ENCODE measurements at places on chromosomes 2 and 18.

- no peak for DNase-seq
Observed at GRCh38 chr2:230843132-230843531, 21.6 kb upstream of the ITM2C start.

- no peak for DNase-seq
Observed at GRCh38 chr2:1865716-1866234, 121.5 kb upstream of the PXDN start.

- peak; percentile 41 for DNase-seq
Observed at GRCh38 chr2:169036736-169037440, 5.8 kb upstream of the ABCB11 start.

DNA sequence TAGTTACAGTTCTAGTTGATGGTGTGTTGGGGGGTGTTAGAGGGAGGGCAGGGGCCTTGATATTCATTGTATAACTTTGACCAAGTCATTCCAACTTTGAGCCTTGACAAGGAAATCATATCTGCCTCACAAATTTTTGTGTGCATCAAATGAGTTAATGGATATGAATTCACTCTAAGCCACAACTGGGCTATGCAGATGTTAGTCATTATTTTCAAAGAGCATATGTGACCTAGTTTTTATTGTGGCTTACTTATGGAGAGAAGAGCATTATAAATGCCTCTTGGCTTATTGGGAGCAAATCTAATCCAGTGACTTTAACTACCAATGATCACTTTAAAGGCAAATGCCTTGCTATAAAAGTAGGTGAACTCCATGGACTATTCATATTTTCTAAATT, 250.2 kb downstream of the LPIN1 start:
- DNase-seq, result no peak

GRCh38 chr18:27723168-27723567, 453.8 kb downstream of the CDH2 start:
- peak; percentile 19 for DNase-seq

DNA sequence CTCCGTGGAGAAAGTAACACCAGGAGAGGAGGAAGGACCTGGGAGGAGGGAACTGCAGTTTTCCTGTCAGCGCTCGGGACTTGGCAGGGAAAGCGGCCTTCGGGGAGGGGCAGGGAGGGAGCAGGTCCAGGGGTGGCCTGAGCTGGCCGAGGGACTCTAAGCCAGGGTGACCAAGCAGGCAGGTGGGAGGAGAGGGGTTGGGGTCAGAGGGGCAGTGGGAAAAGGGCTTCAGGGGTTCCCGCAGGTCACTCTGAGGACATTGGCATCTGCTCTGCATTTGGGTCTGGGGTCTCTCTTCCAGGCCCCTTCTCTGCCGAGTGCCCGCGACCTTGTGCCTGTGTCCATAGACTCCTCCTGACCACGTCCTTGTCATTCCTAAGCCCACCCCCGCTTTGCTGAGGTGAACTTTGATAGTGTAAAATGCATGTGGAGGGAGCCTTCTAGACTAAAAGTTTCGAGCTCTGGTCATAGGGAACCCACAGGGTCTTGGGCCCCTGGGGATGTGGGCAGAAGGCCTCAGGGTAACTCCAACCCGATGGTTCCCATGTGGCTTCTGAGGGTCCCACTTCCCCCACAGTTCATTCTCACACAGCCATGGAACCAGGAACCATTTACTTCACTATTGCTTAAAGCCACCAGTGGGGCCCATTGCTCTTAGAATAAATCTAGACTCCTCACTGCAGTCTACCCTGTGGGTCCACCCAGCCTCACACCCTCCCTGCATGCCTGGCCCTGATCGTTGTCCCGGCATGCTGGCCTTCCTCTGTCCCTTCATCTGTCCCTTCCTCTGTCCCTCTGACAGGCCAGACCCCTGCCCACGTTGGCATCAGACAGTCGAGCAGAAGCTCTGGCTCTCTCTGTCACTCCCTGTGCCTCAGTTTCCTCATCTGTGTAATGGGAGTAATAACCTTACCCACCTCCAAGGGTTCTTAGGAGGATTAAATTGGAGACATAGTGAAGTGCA, 229.2 kb downstream of the SEPTIN10 start:
- no peak for DNase-seq

GRCh38 chr2:164335947-164336346, 285.3 kb downstream of the GRB14 start:
- DNase-seq, result no peak

DNA sequence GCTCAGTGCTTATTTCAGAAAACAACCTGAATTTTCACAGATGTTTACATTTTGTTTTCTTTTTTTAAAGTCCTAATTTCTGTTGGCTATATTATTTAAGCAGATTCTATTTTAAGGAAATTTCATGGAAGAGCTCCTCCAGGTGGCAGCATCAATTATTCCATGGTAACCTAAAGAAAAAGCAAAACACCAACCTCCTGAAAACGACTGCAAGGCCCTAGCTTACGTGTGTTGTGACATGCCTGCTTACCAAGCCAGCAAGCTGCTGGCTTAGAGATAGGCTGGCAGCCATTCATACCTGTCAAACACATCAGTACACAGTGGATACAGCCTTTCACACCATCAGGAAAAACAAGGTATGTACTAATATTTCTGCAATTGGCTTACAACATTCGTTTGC, 64.9 kb downstream of the LPIN2 start:
- peak; percentile 70 for DNase-seq

DNA sequence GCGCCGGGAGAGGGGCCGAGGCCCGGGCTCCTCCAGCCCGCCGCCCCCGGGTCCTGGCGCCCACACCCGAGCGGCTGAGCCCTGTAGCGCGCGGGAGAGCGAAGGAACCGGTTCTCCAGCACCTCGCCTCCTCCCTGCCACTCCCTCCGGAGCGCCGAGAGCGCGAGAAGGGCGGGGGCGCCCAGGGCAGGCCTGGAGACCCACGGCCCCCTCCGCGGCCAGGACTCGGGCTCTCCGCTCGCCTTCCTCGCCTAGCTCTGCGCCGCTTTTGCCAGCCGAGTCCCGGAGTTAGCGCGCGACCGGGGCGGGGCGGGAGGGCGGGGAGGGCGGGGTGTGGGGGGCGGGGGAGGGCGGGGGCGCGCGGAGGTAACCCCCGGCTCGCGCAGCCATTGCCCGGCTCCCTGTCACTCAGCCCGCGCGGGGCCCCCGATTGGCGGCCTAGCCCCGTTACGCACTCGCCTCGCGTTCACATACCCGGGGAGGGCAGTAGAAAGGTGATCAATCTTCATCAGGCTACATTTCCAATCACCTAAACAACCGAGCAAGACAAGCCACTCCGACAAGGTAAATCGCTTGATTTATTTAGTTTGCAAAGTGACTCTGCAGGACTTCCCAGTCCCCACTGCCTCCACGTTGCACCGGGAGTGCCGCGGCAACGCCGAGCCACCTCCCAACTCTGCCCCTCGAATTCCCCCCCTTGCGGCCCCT, at the start of gene OTX1:
OTX1 (plus strand) TSS at position 497 of the 708 bp plus-strand sequence. CDS start 2,161 bp downstream, outside the sequence.
- peak; percentile 44 for DNase-seq

- peak; percentile 89 for DNase-seq
Observed at GRCh38 chr18:57846258-57846657, 43.1 kb upstream of the ATP8B1 start.

DNA sequence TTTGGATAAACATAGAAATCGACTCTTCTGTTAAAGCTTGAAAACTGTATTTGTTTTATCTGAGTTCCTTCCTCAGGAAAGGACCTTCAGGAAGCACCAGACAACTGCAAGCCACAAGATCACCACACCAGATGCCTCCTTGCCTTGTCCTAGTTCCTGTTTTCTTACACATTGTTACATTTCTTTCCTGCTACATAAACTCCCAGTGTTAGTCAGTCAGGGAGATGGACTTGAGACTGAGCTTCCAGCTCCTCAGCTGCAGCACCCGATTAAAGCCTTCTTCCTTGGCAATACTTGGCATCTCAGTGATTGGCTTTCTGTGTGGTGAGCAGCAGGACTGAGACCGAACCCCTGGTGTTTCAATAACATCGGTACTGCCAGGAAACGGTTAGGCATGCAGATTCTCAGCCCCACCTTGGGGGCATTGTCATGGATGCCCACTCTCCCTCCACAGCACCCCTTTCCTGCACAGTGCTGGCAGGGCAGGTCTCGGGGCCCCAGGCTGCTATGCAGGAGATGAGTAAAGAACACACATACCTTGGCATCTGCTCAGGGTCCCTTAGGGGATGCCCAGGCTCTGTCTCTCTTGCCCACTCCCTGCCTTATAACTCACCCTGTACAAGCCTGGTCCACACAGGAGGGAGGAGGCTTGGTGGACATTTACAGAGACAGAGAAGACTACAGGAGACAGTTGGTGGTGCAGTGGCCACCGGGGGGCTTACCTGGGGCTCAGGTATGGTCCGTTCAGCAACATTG, 32.6 kb downstream of the ANKMY1 start:
- no peak for DNase-seq

GRCh38 chr2:39657287-39657937, 8.3 kb upstream of the TMEM178A start:
- no peak for DNase-seq

GRCh38 chr2:134852518-134852917, 14.1 kb downstream of the ACMSD start:
- peak; percentile 33 for DNase-seq

- DNase-seq, result peak; percentile 6
Observed at GRCh38 chr2:239644011-239644410, 243.2 kb upstream of the HDAC4 start.

- peak; percentile 90 for DNase-seq
Observed at GRCh38 chr2:38997781-38998180, 108.1 kb downstream of the ARHGEF33 start.

- DNase-seq, result no peak
Observed at GRCh38 chr2:50347358-50348044, 684.4 kb downstream of the NRXN1 start.

- no peak for DNase-seq
Observed at GRCh38 chr2:219515874-219516629, 1.8 kb downstream of the ASIC4 start.

DNA sequence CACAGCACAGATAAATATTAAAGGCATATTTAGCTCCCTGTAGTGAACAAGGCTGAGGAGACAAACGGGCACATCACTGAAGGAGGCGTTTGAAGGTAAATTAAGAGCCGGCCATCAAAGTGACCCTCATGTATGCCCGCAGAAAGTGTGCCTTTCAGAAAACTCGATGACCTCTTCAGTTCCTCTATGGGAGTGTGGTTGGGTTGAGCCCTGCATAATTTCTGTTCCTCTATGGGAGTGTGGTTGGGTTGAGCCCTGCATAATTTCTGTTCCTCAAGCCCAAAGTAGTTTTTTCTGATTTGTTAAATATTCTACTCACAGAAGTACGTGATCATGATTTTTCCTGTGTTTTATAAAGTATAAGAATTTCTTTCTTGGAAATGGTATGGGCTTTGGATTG, 568.5 kb downstream of the TSN start:
- no peak for DNase-seq

DNA sequence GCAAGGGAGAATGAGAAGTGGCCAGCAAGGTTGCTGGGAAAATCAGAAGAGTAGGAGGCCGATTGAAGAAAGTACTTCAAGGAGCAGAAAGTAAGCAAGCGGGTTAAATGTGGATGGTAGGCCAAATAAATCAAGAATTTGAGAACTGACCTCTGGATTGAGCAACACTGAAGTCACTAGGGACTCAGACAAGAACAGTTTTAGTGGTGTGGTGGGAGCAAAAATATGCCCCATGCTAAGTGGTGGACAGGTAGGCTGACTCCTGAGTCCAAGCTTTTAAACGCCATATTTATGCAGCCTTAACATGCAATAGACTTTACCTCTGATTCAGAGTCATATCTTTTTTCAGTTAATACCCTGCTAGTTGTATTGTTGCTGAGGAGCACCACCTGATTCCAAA, 4.5 kb downstream of the TRABD2A start:
- DNase-seq, result no peak

DNA sequence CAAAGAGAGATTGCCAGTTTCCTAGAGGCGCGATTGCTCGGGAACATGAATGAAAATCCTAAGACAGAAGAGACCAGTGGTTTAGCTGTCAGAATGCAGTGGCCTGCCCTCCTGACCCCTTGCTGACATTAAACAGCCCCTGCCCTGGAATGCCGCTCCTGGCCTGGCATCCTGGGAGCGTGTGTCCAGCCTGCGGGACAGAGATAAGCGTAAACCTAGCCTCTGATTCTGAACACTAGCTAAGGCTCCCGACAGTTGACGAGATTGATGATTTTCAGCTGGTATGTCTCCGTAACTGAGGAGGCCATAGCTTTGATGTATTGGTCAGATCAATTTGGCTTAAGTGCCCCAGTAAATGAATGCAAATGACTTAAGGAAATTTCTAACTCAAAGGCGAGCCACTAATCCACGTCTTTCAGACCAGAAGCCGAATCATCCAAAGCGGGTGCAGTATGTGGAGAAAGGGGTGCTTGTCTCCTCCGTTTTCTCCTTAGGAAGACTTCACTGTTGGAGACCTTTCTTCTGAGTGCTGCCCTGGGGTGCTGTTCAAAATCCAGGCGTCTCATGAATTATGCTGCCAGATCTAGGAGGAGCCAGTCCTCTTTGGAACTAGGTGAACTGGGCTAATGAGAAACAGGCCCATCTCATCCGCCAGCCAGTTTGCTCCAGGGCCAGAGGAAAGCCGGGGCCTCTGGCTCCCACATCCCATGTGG, 142.5 kb upstream of the L3MBTL4 start:
- DNase-seq, result no peak

DNA sequence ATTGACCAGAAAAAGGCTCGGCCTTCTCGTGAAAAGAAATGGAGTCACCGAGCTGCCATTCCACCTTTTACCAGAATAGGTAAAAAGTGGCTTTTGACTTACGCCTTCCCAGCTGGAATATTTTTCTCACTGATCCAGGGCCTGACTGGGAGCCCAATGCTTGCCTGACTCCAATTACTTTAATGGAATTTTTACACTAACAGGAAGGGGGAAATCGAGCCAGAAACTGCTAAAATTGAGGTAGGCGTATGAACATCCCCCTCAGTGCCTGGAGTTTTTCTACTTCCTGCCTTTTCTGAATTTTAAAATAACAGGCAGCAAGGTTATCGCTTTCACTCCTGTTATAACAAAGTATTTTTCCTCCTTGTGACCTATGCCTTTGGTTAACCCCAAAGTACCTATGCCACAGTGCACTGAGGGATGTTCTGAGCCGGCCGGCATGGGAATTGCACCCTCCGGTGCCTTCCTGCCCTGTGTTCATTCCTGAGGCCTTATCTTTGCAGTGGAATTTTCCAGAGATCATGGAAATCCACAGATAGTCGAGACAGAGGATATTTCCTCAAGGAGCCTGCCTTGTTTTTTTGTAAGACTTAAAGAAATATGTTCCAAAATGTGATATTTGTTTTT, 18.3 kb upstream of the RPL31 start:
- no peak for DNase-seq

GRCh38 chr18:6553234-6553900, 138.7 kb upstream of the L3MBTL4 start:
- DNase-seq, result peak; percentile 13

GRCh38 chr18:10440884-10441283, 13.6 kb upstream of the APCDD1 start:
- no peak for DNase-seq

DNA sequence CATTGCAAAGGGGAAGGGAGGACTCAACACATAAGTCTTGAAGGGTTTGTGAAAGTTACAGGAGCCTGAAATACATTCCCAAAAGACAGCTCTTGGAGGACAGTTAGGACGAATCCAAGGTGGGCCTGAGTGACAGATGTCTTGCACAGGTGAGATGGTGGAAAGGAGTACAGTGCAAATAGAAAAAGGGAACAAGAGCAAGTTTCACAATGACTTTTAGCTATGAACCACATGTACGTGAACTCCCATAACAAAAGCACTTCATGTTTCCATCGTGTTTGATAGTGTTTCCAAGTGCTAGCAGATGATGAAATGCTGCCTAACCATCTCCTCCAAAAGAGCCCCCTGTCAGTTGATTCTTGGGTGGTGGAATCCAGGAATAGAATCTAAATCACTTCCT, 1.8 kb downstream of the IL18RAP start:
- no peak for DNase-seq

Data from cardiac fibroblast (primary cell).